ENCODE measurements at places on chromosomes 3 and 15. TPM values are rescaled to one million over a fixed set of nuclear protein-coding genes. Genes with fewer than 3 reads are reported as not detected.
A peak's percentile ranks its signal among the peaks of the same experiment; 100 is the strongest.

DNA sequence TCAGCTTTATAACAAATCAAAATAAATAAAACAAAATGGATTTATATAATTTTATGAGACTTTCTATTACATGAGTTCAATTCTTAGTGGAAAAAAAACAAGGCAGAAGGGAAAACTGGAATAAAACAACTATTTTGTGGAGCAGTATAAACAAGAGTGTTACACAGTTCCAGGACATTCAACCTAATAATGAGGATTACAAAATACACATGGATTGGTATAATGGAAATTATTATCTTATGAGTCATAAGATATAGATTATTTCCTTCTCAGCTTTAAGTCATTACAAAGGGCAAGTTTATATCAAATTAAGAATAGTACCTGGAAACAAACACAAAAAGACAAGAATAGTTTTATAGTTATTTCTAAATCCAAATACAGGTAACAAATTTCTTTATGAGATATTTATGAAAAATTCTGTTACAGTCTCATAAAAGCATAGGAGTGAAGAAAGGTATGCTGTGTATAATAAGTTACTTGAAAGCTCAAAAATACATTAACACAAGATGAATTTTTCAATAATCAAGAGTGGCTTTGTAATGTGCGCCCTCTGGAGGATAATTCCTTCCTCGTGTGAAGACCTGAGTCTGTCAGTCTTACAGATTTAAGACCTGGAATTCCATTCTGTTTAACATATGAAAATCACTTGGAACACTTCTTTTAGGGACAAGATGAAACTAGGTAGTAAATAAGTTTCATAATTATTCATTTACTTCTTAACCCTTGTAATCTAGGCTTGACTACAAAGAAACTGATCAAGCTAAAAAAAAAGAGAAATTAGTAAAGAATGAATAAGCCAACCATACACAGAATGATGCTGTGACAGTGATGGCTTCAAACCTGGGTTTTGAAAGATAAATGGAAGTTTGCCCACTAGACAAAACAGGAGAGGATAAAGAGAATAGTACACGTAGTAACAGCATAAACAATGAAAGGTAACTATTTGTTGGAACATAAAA is 9.5 kb downstream of the COPS2 start:
- DNase-seq = peak; percentile 27

GRCh38 chr15:69012761-69013364 is 1.6 kb upstream of the NOX5 start:
- no peak for DNase-seq

The CCR1 gene
- total RNA-seq = 0.12 TPM

- no peak for DNase-seq
These were observed 83.9 kb upstream of the FAM98B start for GRCh38 chr15:38369936-38370478.

- no peak for DNase-seq
These were observed 26.9 kb upstream of the NR2F2 start for GRCh38 chr15:96303503-96304056.

- no peak for DNase-seq
These were observed 20.2 kb upstream of the IMPG2 start for GRCh38 chr3:101340591-101340990.

- no peak for DNase-seq
These were observed 13.8 kb downstream of the PIERCE2 start for GRCh38 chr15:55422089-55422488.

The CYP1A2 gene
- not detected for total RNA-seq

GRCh38 chr3:195886181-195887141 is 21.9 kb downstream of the TNK2 start:
- no peak for DNase-seq

The CHDH gene
- 3.0 TPM for total RNA-seq

The PATL2 gene
- total RNA-seq = 0.35 TPM

- no peak for DNase-seq
These were observed 84.3 kb downstream of the MB21D2 start for GRCh38 chr3:192833177-192833890.

DNA sequence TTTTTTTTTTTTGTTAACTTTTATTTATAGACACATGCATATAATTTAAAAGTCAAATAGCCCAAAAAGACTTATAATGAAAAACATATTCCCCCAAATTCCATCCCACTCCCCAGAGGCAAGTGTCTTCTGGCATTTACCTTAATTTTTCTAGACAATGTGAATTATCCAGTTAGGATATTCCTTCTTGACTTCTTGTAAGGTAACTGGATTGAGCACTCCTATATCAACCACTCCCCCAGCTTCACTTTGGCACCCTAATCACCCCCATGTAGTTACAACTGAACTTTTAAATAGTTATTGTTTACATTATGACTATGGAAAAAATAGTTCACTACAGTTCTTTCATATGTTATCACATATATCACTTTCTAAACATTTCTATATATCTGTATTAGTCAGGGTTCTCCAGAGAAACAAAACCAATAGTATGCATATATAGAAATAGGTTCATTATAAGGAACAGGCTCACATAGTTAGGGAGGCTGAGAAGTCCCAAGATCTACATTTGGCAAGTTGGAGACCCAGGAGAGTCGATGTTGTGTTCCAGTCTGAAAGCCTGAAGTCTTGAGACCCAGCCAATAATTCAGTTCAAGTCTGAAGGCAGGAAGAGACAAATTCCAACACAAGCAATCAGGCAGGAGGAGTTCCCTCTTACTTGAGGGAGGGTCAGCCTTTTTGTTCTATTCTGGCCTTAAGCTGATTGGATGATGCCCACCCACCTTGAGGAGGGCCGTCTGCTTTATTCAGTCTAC is 175.8 kb downstream of the THSD4 start:
- DNase-seq = no peak

Data from neural crest cell (in vitro differentiated cells).